Activated CD8-positive, alpha-beta T cell treated with anti-CD3 and anti-CD28 coated beads, Interleukin-2, amount 10 ng/mL, durations not matched to agents 7 days and 5 days (primary cell): ENCODE measurements at places on chromosomes 6 and 20. TPM values are rescaled to one million over a fixed set of nuclear protein-coding genes. Genes with fewer than 3 reads are reported as not detected.

DNA sequence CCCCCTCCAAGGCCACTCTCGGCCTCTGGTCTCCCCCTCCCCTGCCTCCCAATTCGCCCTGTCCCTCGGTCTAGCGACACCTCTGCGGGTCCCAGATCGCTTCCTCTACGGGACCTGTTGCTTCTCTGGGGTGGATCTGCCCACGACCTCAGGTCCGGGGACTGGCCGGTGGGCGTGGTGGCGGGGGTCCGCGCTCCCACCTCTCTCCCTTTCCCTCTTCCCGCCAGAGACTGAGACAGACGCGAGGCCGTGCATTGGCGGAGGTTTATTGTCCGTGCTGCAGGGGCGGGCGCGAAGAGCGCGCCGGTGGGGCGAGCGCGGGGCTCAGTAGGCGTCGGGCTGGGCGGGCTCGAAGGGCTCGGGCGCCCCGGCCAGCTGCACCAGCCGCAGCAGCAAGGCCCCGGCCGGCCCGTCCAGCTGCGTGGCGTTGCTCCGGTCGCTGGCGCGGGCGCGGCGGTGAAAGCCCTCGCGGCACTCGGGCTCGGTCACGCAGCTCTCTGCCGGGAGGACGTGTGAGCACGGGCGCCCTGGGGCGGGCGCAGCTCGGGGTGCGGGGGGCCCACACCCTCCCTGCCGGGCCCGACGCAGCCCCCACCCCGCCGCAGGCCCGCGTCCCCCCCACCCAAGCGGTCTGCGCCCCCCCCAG, 2.1 kb downstream of the AVP start:
- no peak for DNase-seq

GRCh38 chr20:35618263-35619131, 2.9 kb downstream of the SPAG4 start:
- DNase-seq = peak; percentile 41

Gene ZSWIM1
- total RNA-seq = 7.0 TPM

GRCh38 chr20:51345601-51346101, 196.9 kb downstream of the NFATC2 start:
- DNase-seq = no peak

Gene HSPA1L
- total RNA-seq = 3.1 TPM

- DNase-seq = no peak
These were observed 128.1 kb downstream of the ISM1 start for GRCh38 chr20:13349235-13349604.

- DNase-seq = no peak
These were observed 32.8 kb downstream of the SNAI1 start for GRCh38 chr20:50015636-50015992.

DNA sequence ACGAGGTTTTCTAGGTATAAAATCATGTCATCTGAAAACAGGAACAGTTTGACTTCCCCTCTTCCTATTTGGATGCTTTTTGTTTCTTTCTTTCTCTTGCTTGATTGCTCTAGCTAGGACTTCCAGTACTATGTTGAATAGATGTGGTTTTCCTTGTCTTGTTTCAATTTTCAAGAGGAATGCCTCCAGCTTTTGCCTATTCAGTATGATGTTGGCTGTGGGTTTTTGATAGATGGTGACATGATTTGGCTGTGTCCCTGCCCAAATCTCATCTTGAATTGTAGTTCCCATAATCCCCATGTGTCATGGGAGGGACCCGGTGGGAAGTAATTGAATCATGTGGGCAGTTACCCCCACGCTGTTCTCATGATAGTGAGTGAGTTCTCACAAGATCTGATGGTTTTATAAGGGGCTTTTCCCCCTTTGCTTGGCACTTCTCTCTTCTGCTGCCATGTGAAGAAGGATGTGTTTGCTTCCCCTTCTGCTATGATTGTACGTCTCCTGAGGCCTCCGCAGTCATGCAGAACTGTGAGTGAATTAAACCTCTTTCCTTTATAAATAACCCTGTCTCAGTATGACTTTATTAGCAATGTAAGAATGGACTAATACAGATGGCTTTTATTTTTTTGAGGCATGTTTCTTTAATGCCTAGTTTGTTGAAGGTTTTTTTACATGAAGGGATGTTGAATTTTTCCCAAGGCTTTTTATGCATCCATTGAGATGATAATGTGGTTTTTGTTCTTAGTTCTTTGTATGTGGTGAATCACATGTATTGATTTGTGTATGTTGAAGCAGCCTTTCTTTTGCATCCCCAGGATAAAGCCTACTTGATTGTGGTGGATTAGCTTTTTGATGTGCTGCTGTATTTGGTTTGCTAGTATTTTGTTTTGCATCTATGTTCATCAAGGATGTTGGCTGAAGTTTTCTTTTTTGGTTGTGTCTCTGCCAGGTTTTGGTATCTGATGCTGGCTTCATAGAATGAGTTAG, 239.1 kb downstream of the THBS2 start:
- DNase-seq = no peak

DNA sequence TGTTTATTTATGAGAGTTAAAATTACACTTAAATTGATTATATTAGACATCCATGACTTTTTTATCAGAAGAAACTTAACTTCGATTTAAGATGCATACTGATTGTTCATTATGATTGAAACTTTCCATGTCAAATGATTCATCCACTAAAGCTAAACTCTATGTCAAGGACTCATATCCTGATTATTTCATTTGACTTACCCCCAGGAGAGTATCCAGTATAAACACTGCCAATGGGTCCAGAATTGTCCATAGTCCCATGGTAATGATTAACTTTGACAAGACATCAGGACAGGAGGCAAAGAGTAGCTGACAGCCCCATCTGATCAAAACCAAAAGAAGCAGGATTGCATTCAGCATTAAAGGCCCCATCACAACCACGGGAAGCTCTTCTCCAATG, 709.9 kb downstream of the TFAP2A start:
- DNase-seq = no peak

- no peak for DNase-seq
These were observed 170.5 kb upstream of the RGS17 start for GRCh38 chr6:153301602-153302001.

- DNase-seq = no peak
These were observed 18.0 kb downstream of the AARS2 start for GRCh38 chr6:44294832-44295791.

- DNase-seq = no peak
These were observed 11.0 kb downstream of the HDGFL1 start for GRCh38 chr6:22580337-22580736.

- no peak for DNase-seq
These were observed 34.7 kb upstream of the YWHAB start for GRCh38 chr20:44850837-44851236.

GRCh38 chr6:7126754-7127153, 19.0 kb downstream of the RREB1 start:
- no peak for DNase-seq

Gene ME1
- total RNA-seq = 0.08 TPM

DNA sequence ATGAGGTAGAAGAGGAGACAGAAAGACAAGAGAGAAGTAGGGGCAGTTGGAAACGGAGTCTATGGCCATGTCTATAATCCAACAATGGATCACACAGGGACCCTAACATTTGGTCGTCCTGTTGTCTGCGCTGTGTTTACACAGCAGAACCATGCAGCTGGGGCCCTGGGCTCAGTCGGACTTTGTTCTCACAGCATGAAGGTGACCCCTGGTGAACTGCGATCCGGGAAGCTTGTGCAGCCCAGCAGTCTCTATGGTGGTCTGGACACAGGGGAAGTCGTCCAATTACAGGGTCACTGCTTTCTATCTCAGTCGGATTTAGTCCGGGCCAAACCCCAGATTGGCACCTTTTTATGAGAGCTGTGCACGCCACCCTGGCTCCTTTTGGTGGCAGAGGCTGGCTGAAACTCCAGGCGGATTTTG, 153.6 kb downstream of the FOXA2 start:
- no peak for DNase-seq

GRCh38 chr6:15447546-15448267, 201.8 kb downstream of the JARID2 start:
- DNase-seq = no peak

DNA sequence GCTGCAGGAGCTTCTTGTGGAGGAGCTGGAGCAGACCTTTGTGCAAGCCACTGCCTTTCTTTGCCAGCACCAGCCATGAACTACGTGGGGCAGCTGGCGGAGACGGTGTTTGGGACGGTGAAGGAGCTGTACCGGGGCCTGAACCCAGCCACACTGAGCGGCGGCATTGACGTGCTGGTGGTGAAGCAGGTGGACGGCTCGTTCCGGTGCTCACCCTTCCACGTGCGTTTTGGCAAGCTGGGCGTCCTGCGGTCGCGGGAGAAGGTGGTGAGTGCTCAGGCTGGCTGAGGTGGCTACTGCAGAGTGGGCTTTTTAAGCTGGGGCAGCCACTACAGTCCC, 5.1 kb downstream of the LPIN3 start:
- no peak for DNase-seq

GRCh38 chr6:108254433-108255410, 6.1 kb downstream of the SNX3 start:
- DNase-seq = no peak

Gene ERGIC3
- total RNA-seq = 122 TPM

- no peak for DNase-seq
These were observed 199.2 kb upstream of the PMEPA1 start for GRCh38 chr20:57908704-57909630.

Gene SPATS1
- total RNA-seq = not detected

Gene BPHL
- 5.5 TPM for total RNA-seq

DNA sequence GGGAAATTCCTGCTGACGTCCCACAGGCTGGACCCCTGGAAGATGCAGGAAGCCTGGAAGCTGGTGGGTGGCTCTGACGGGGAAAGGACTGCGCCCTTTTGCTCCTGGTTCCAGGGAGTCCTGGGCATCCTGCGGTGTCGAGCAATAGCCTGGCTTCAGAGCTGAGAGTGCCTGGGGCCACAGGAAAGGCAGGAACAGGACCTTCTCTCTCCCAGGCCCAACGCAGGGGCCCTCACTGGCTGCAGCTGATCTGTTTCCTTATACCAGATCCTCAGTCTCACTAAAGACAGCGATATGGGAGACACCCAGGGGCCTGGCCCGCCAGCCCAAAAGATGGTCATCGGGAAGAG, 1.4 kb downstream of the B3GALT4 start:
- no peak for DNase-seq

DNA sequence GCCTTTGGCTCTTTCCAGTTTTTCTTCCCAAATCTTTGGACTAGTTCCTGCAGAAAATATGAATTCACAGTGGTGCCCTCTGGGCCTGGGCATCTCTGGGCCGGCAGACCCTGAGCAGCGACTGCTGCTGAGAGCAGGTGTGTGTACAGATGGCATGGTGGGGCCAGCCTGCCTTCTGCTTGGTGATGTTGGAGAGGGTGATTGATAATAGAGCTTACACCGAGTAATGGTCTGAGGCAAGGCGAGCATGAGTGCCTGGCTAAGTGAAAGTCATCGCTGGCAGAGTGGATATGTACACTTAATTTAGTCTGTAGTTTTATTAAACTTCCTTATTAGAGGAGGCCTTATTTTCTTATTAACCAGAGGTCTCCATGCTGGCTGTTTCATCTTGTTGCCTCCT, 156.9 kb downstream of the CDKAL1 start:
- DNase-seq = no peak

DNA sequence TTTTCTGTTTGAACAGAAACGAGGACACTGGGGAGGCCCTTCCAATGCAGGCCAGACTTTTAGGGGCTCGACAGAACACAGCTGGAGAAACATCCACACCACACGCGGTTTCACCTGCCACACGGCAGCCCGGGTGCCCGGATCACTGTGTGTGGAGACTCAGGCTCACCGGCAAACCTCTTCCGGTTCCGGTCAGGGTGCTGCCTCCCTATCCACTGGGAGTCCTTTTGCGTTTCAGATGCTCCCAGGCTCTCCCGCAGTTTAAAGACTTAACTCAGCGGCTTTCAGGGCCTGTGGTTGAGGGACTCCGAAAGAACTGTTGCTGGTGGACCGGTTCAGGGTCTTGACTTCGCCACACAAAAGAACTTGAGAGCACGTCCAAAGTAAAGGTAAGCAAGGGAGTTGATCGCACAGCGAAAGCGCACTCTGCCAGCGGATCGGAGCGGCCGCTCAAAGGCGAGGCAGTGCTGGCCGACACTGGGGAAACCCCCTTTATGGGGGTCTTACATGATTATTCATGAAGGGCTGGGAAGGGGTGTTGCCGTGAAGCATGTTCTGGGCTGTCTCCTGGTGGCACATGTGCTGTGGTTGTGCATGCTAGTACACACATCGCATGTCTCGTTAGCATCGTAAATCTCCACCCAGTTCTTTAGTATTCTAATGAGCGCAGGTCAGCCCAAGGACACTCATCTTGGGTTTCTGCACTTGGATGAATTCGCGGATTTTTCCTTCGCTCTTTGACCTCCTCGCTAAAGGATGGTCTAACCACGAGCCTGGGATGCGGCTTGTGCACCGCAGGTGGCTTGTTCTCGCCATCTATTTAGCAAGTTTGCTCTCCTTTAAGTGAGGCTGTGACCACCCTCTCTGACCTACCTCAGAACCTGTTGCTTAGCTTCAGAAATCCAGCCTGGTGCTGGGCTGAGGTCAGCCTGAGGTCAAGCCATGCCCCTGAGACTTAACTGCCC, 180.3 kb downstream of the CDH26 start:
- peak; percentile 32 for DNase-seq

- no peak for DNase-seq
These were observed at the start of gene LBP for GRCh38 chr20:38346247-38346651. LBP (plus strand) TSS chr20:38346482; CDS start chr20:38346517, 35 bp downstream.

DNA sequence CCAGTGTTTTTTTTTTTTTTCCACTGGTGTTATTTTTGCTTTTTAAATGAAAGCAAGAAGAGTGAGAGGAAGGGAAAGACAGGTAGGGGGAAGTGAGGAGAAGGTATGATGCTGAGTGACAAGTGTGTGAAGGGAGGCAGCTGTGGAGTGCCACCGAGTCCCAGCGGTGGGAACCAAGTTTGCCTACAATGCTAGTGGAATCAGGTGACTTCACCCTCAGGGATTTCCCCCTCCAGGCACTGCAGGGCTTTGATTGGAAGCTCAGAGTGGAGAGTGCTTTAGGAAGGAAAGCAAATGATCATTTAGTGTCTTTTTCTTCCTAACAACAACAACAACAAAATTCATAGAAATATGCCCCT, 120.5 kb upstream of the ENPP5 start:
- DNase-seq = no peak

- no peak for DNase-seq
These were observed 34.9 kb downstream of the SLC17A4 start for GRCh38 chr6:25789475-25789874.

- DNase-seq = no peak
These were observed 284.0 kb upstream of the DEFB112 start for GRCh38 chr6:50333696-50334095.

GRCh38 chr20:45819466-45819865, 7.0 kb downstream of the UBE2C start:
- no peak for DNase-seq

GRCh38 chr20:50488236-50488806, 21.9 kb upstream of the PTPN1 start:
- no peak for DNase-seq

Gene POPDC3
- not detected for total RNA-seq

- DNase-seq = no peak
These were observed 437.1 kb downstream of the GRIK2 start for GRCh38 chr6:101830501-101831031.

DNA sequence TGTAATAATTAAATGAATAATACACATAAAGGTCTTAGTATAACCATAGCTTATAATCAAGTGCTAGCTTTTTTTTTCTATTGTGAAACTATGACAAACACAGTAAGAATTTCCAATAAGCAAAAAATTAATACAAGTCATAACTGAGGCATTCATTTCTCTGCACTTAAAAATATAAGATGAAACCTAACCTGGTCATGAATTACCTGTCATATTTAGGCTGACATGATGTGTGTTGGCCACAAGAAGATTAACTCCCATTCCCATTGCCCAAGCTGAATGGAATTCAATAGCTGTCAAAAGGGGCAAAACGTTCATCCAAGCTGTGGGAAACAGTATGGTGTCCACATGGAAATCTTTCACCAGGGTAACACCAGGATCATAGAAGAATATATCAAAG, 5.4 kb downstream of the VNN2 start:
- no peak for DNase-seq

- DNase-seq = no peak
These were observed 28.3 kb upstream of the GGTLC1 start for GRCh38 chr20:24016607-24017457.
